Activated B cell treated with CpG ODN at 0.5 μM for 24 hours (primary cell): ENCODE measurements at places on chromosomes 7 and 10.
A peak's percentile ranks its signal among the peaks of the same experiment; 100 is the strongest.

- no peaks in the 10 kb centered on the region for H3K4me1 ChIP-seq
- no peak overlapping the region for H3K4me3 ChIP-seq
- H3K36me3 ChIP-seq: no peaks in the 10 kb centered on the region
- no peak overlapping the region for H3K27ac ChIP-seq
Measured at GRCh38 chr10:123854498-123854897, 37.1 kb downstream of the CPXM2 start.

GRCh38 chr10:101595591-101596433 is 7.7 kb downstream of the DPCD start:
- no peaks in the 10 kb centered on the region for H3K36me3 ChIP-seq
- no peak overlapping the region for H3K27ac ChIP-seq
- no peak overlapping the region for H3K4me3 ChIP-seq
- H3K27me3 ChIP-seq: no peaks in the 10 kb centered on the region
- H3K4me1 ChIP-seq: no peaks in the 10 kb centered on the region

GRCh38 chr10:30398193-30398592 is 35.8 kb upstream of the MAP3K8 start:
- DNase-seq: no peak
- H3K27me3 ChIP-seq: peaks cover 5% of the 10 kb centered on the region
- H3K27ac ChIP-seq: no peak overlapping the region
- no peaks in the 10 kb centered on the region for H3K36me3 ChIP-seq
- H3K4me3 ChIP-seq: no peak overlapping the region

GRCh38 chr10:87093632-87094372 is 841 bp downstream of the GLUD1 start:
- H3K4me3 ChIP-seq: peak overlapping the region; percentile 92
- DNase-seq: peak; percentile 57

GRCh38 chr7:137564677-137565076 is 221.1 kb upstream of the PTN start:
- H3K4me1 ChIP-seq: no peaks in the 10 kb centered on the region
- no peak for DNase-seq
- H3K27me3 ChIP-seq: no peaks in the 10 kb centered on the region
- no peak overlapping the region for H3K4me3 ChIP-seq
- no peak overlapping the region for H3K27ac ChIP-seq

DNA sequence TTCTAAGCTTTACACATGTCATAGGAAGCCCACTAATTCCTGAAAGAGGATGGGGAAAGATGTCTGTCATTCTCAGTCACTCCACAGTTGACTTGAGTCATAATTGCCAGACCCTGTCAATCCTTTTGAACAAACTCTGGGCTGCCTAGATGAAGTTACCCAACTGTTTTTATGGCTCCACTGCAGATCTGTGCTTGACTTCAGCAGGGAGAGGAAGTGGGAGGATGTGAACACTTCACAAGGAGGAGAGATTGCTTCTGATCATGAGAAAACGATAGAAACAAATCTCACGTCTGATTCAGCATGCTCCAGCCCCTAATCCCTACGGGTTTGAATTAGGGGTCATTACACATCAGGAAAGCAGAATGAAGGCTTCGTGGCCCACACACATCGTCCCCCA is 596.6 kb upstream of the CELF2 start:
- H3K4me3 ChIP-seq: no peak overlapping the region
- no peaks in the 10 kb centered on the region for H3K36me3 ChIP-seq
- no peak overlapping the region for H3K27ac ChIP-seq
- H3K4me1 ChIP-seq: peaks cover 6% of the 10 kb centered on the region
- no peaks in the 10 kb centered on the region for H3K27me3 ChIP-seq

GRCh38 chr7:82375129-82375528 is 68.4 kb downstream of the CACNA2D1 start:
- DNase-seq: no peak
- no peak overlapping the region for H3K4me3 ChIP-seq
- no peaks in the 10 kb centered on the region for H3K4me1 ChIP-seq
- no peaks in the 10 kb centered on the region for H3K36me3 ChIP-seq
- no peak overlapping the region for H3K27ac ChIP-seq

- H3K36me3 ChIP-seq: no peaks in the 10 kb centered on the region
- no peak overlapping the region for H3K4me3 ChIP-seq
- no peak overlapping the region for H3K27ac ChIP-seq
- no peaks in the 10 kb centered on the region for H3K4me1 ChIP-seq
- H3K27me3 ChIP-seq: peaks cover 11% of the 10 kb centered on the region
Measured at GRCh38 chr10:7534480-7534852, 123.6 kb upstream of the SFMBT2 start.

GRCh38 chr7:45117582-45117981 is 6.1 kb upstream of the TBRG4 start:
- DNase-seq: no peak
- H3K4me1 ChIP-seq: peaks cover 5% of the 10 kb centered on the region
- H3K4me3 ChIP-seq: no peak overlapping the region
- H3K27ac ChIP-seq: no peak overlapping the region
- peaks cover 10% of the 10 kb centered on the region for H3K27me3 ChIP-seq

DNA sequence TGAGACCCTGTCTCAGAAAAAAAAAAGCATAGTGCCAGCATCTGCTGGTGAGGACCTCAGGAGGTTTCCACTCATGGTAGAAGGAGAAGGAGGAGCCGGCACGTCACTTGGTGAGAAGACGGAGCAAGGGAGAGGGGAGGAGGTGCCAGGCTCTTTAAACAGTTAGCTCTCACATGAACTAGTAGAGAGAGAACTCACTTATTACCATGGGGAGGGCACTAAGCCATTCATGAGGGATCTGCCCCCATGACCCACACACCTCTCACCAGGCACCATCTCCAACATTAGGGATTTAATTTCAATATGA is 62.9 kb upstream of the VKORC1L1 start:
- H3K27ac ChIP-seq: peak overlapping the region; percentile 74
- H3K27me3 ChIP-seq: no peaks in the 10 kb centered on the region
- no peaks in the 10 kb centered on the region for H3K36me3 ChIP-seq
- H3K4me1 ChIP-seq: peaks cover 13% of the 10 kb centered on the region
- peak overlapping the region; percentile 54 for H3K4me3 ChIP-seq
- no peak for DNase-seq

DNA sequence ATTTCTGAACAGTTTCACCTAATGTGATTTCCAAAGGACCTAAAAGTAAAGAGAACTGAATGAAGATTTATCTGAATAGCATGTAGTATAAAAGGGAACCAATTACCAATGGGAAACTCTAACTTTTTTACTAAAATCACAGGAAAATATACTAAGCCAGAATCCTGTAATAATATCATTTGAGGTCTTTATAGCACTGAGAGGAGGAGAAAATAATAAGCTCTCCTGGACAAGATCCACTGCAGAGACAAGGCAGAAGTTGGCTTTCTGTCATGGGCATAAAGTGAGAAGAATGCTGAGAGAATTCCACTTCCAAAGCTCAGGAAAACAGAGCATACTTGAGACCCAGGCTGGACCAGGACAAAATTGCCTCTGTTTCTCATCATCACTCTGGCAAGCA is 1131.4 kb downstream of the SORCS1 start:
- H3K4me1 ChIP-seq: no peaks in the 10 kb centered on the region
- H3K27me3 ChIP-seq: no peaks in the 10 kb centered on the region
- no peaks in the 10 kb centered on the region for H3K36me3 ChIP-seq
- no peak for DNase-seq
- H3K4me3 ChIP-seq: no peak overlapping the region

DNA sequence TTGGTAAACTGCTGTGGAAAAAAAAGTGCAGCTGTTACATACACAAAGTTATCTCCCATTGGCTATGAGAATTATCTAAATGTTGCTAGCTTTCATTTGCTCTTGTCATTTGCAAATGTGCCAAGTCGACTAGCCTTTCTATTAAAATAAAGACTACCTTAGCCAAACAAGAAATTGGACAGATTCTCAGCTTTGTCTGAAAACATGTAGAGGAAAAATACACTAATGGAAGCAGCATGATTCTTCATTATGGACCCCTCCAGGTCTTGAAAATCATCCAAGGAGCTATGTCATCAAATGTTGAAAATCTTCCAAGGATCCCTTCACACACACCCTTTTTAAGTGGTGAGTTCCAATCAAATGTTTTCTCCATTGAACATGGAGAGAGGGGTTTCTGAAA is 237.7 kb downstream of the ETV1 start:
- H3K36me3 ChIP-seq: no peaks in the 10 kb centered on the region
- no peak overlapping the region for H3K27ac ChIP-seq
- H3K4me1 ChIP-seq: no peaks in the 10 kb centered on the region

- DNase-seq: no peak
- no peaks in the 10 kb centered on the region for H3K27me3 ChIP-seq
- H3K27ac ChIP-seq: no peak overlapping the region
- H3K4me1 ChIP-seq: no peaks in the 10 kb centered on the region
- no peak overlapping the region for H3K4me3 ChIP-seq
Measured at GRCh38 chr7:120254845-120255244, 18.1 kb upstream of the KCND2 start.

DNA sequence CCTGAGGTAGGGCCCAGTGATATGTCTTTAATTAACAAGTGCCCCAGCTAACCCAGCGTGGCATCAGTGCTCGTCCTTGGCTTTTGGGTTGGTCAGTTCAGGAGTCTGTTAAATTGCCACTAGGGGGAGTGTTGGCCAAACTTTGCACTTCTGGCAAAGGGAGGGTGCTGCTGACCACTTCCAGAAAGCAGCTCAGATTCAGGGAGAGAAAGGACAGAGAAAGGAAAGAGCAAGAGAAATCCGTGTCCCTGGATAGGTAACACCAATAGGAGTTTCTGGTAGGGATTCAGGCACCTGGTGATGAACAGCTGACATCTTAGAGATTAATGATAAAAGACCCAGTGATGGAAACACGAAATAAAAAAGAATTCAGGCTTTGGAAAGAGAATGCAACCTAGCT is 243.1 kb upstream of the AOAH start:
- no peak overlapping the region for H3K4me3 ChIP-seq
- peaks cover 25% of the 10 kb centered on the region for H3K4me1 ChIP-seq
- H3K36me3 ChIP-seq: peaks cover 18% of the 10 kb centered on the region
- no peaks in the 10 kb centered on the region for H3K27me3 ChIP-seq
- no peak for DNase-seq

- no peak overlapping the region for H3K4me3 ChIP-seq
- H3K27ac ChIP-seq: no peak overlapping the region
- no peaks in the 10 kb centered on the region for H3K4me1 ChIP-seq
- H3K27me3 ChIP-seq: no peaks in the 10 kb centered on the region
Measured at GRCh38 chr7:91149341-91150246, 114.6 kb upstream of the FZD1 start.

GRCh38 chr10:70879207-70879606 is 9.2 kb downstream of the PCBD1 start:
- peaks cover 52% of the 10 kb centered on the region for H3K36me3 ChIP-seq
- DNase-seq: no peak
- H3K27ac ChIP-seq: no peak overlapping the region
- H3K4me1 ChIP-seq: peaks cover 4% of the 10 kb centered on the region
- H3K4me3 ChIP-seq: no peak overlapping the region

- DNase-seq: no peak
- H3K36me3 ChIP-seq: no peaks in the 10 kb centered on the region
- H3K4me1 ChIP-seq: no peaks in the 10 kb centered on the region
- H3K27ac ChIP-seq: no peak overlapping the region
- H3K27me3 ChIP-seq: no peaks in the 10 kb centered on the region
Measured at GRCh38 chr7:30254717-30255063, 29.7 kb upstream of the ZNRF2 start.

DNA sequence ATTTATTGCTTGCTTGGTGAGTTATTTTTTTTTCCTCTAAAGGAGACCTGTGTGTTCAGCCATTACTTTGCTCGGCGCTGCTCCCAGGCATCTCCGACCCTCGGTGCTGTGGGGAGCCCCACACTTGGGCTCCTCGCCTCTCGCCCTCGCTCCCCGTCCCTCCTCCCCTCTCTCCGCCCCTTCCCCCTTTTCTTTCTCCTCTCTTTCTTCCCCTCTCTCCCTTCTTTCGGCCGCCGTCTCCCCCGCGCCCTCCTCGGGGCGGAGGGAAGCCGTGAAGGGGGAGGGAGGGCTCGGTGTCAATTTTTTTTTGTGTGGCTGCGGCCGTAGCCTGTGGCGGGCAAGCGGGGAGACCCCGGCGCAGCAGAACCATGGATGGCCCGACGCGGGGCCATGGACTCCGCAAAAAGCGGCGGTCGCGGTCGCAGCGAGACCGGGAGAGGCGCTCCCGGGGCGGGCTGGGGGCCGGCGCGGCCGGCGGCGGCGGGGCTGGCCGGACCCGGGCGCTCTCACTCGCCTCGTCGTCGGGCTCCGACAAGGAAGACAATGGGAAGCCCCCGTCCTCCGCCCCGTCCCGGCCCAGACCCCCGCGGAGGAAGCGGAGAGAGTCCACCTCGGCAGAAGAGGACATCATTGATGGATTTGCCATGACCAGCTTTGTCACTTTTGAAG is 1.1 kb downstream of the AUTS2 start:
- DNase-seq: peak; percentile 29
- no peaks in the 10 kb centered on the region for H3K27me3 ChIP-seq
- peaks cover 4% of the 10 kb centered on the region for H3K36me3 ChIP-seq
- H3K27ac ChIP-seq: peak overlapping the region; percentile 59
- peaks cover 16% of the 10 kb centered on the region for H3K4me1 ChIP-seq

DNA sequence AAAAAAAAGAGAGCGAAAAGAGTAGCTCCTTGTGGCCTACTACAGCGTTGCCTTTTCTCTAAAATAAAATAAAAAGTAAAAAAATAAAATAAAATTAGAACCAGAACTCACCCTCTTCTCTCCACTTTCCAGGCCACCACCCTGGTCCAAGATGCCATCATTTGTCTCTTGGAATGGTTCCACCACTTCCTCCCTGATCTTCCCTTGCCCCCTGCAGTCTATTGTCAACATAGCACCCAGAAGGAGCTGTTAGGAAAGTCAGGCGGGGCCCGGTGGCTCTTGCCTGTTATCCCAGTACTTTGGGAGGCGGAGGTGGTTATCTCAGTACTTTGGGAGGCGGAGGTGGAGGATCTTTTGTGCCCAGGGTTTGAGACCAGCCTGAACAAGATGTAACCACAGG is 7.6 kb upstream of the GRID2IP start:
- no peaks in the 10 kb centered on the region for H3K36me3 ChIP-seq
- H3K27me3 ChIP-seq: no peaks in the 10 kb centered on the region
- no peak overlapping the region for H3K4me3 ChIP-seq
- H3K4me1 ChIP-seq: peaks cover 7% of the 10 kb centered on the region
- no peak for DNase-seq

GRCh38 chr10:72132854-72133253 is 44.5 kb upstream of the SPOCK2 start:
- no peak for DNase-seq
- H3K36me3 ChIP-seq: peaks cover 48% of the 10 kb centered on the region
- no peak overlapping the region for H3K4me3 ChIP-seq
- H3K27ac ChIP-seq: no peak overlapping the region

DNA sequence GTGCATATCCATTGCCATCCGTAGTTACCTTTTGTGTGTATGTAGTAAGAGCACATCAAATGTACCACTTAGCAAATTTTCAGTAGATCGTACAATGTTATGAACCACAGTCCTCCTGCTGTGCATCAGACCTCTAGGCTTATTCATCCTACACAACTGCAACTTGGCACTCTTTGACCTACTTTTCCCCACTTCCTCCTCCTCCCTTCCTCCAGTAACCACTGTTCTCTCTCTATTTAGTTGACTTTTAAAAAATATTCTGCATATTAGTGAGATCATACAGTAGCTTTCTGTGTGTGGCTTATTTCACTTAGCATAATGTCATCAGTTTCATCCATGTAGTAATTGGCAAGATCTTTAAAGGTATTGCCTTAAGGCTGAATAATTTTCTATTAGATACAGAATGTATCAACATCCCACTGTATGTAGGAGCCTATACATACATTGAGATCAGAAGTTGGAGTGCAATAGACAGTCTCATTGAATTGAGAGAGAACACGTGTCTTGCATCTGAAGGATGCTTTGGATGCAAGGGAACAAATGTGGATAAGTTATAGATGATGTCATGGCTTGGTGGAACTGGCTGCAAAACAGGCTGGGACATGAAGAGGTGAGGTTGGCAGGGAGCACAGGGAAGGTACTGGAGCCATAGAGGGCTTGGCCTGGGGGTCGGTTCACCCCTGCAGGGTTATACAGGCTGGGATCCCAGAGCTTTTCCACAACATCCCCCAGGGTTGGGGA is 83.0 kb upstream of the FAM180A start:
- no peak overlapping the region for H3K27ac ChIP-seq
- H3K36me3 ChIP-seq: no peaks in the 10 kb centered on the region
- no peak for DNase-seq
- peaks cover 8% of the 10 kb centered on the region for H3K4me1 ChIP-seq
- peaks cover 14% of the 10 kb centered on the region for H3K27me3 ChIP-seq
